ENCODE measurements at places on chromosomes 6 and 20.

GRCh38 chr6:24797596-24798216, 1.0 kb downstream of the ARMH2 start:
- DNase-seq, result no peak

DNA sequence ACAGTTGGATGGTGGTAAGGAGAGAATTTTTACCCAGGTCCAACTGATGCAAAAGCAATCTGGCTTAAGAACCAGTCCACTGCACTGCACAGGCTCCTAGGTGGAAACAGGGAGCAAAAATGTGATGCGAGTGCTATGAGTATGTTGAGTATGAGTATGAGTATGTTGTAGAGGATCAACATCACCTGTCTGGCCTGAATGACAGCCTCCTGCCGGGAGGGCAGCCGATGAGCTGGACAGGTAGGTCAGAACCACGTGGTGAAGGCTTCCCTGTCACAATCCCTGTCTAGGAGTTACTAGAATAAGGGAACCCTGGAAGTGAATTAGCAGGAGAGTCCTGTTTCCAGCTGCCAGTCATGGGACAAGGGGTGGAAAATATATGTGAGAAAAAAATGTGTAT, 44.3 kb upstream of the SNX9 start:
- no peak for DNase-seq

DNA sequence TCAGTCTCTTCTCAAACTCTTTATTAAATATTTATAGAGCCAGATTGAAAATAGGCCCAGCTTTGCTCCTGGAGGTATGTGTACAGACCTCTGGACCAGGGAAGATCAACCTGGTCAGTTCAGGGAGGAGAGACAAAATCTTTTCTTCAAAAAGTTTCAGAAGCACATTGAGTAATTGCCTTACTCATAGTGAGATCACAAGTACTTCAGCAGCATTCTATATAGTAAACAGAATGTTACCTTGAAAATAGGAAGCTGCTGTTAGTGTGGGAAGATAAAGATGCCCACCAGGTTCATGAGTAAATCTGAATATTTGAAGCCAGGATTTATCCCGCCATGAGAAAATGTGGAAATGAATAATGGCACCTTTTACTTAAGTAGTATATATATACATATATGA, 665.9 kb upstream of the CITED2 start:
- DNase-seq, result no peak

DNA sequence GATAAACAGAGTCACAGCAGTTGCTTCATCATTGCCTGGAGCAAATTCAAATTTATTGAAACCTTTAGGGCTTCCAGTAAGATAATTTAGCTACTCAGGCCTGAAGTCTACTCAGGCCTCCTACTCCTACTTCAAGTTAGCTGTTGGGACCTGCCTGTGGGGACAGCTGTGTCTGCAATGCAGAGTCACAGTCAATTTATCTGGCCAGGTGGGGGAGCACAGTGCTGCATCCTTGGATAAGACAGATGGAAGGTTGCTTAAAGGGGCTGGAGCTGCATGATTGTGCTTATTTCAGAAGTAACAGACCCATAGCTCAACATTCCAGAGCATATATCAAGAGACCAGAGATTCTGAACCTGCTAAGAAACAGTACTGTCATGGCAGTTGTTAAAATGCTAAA, 932.1 kb downstream of the QKI start:
- DNase-seq, result no peak

GRCh38 chr6:43648248-43648647, 3.4 kb downstream of the RSPH9 start:
- no peak for DNase-seq
